ENCODE measurements at places on chromosomes 6 and 20.

GRCh38 chr6:168058691-168059551 lies 20.1 kb downstream of the FRMD1 start:
- DNase-seq, result peak; percentile 25

GRCh38 chr20:187733-188132 lies 1.8 kb downstream of the DEFB128 start:
- no peak for DNase-seq

DNA sequence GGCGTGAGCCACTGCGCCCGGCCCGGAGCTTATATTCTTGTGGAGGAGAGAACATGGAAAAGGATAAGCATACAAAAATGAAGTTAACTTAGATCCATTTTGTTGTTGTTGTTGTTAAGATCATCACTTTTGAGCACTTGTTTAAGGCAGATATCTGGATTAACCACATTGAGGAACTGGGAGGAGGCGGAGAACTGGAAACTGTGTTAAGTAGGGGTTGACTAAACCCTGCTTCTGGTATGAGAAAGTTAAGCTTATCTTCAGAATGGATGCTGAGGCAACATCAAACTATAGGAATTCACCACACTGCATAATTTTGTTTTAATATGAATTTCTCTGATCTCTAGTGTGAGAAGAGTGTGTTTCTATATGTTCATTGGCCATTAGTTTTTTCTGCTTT lies 57.6 kb downstream of the GCNT2 start:
- DNase-seq, result no peak

DNA sequence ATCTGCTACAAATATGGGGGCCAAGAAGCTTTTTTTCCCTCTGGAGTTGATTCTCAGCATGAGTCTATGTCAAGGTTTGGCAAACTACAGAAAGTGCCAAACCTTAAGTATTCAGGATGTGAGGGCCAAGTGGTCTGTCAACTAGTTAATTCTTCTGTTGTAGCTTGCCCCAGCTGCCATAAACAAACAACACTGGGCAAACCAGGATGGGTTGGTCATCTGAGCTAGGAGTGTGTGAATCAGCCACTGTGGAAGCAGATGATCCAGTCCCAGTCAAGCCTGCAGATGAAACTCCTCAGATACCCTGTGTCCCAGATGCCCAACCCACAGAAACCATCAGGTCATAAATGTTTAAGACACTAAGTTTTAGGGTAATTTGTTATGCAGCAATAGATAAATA lies 103.0 kb upstream of the MOCS1 start:
- no peak for DNase-seq

- DNase-seq, result no peak
Measured at GRCh38 chr20:1484438-1485116, 6.6 kb downstream of the SIRPB2 start.

DNA sequence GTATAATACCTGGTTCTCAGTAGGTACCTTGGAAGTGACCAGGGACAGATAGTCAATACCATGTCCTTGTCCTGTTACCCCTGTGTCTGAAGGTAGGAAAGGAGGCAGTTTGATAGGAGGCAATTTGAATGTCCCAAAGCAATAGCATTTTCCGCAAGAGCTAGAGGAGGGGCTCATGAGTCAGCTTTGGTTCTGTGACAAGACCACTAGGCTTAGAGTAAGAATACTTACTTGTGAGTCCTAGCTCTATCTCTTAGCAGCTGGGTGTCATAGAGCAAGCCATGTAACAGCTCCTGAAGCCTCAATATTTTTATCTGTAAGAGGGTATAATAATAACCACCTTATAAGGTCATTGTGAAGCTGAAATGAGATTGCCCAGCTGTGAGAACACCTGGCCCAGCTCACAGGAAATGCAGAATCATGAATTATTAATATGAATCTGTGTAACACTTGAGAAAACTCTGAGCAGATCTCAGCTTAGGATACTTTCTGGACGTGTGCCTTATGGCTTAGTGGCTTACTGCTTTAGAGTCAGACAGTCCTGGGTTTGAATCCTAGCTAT lies 58.6 kb downstream of the DAAM2 start:
- DNase-seq, result no peak

DNA sequence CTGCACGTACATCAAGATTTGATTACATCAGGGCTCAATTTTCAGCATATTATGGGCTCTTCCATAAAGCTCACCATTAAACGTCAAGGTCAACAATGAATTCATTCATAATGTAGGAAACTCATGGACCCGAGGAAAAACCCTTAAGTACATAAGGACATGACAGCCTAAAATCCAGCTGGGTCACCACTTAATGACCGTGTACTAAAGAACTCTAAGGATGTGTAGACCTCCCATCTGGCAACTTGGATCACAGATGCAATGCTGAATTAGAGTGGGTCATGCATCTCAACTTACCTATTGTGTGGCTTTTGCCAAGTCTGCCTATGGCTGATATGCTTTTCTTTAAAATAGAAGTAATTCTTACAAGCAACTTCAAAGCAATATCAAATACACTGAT lies 26.7 kb upstream of the DEFB112 start:
- DNase-seq, result no peak

- no peak for DNase-seq
Measured at GRCh38 chr6:16944596-16944995, 157.3 kb upstream of the STMND1 start.

DNA sequence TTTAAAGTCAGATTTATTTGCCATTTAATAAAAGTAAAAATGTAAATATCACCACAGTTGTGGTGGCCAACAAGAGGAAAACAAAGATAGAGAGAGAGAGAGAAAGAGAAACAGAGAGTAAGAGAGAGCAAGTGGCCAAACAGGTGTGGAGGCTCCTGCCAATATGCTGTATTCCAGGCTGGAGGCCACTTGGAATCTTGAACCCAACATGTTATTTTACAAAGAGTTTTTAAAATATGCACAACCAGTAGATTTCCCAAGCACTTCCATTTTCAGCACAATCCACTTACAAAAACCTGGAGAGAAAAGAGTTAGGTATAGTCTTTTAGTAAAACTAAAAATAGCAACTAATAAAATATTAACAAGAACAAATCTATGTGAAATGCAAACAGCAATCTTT lies 1323.1 kb upstream of the CITED2 start:
- DNase-seq, result no peak

DNA sequence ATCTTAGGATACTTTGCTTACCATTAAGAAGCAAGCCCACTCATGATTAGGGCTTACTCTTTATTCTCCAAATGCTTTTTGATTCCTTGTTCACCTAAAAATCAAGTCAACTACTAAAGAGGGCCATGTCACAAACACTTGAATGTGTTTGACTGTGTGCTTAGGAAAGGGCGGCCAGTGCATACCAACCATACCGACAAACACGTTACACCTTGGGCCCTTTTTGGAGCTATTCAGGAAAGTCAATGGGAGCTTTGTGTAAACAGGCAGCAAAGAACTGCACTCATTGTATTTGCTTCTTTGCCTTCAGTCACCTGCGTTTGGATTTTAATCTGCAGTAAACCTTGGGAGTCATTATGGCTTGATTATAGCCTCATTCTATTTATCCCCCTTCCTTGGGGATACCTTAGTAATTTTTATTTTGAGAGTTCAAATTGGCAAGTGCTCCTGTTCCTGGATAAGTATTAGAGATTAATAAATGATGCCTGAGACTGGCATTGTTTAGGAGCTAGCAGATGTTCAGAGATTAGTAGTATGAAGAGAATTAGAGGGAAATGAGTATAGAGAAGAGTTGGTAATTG lies 102.6 kb upstream of the HDGFL1 start:
- no peak for DNase-seq

DNA sequence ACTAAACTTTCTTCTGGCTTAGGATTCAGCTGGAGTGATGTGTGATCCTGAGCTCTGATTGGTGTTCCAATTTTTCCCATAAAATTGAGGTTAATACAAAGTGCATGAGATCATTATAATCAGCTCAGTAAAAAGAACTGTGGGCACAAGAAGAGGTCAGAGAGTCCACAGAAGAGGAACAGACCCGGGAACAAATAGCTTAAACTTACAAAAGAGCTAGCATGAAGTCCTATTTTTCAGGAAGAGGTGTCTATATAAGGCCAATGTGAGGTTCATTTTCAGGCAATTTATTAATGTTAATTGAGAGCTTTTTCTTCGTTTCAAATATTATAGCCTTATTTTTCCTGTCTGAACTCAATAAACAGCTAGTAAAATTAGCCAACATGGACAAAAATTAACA lies 26.9 kb upstream of the STX11 start:
- DNase-seq, result no peak

DNA sequence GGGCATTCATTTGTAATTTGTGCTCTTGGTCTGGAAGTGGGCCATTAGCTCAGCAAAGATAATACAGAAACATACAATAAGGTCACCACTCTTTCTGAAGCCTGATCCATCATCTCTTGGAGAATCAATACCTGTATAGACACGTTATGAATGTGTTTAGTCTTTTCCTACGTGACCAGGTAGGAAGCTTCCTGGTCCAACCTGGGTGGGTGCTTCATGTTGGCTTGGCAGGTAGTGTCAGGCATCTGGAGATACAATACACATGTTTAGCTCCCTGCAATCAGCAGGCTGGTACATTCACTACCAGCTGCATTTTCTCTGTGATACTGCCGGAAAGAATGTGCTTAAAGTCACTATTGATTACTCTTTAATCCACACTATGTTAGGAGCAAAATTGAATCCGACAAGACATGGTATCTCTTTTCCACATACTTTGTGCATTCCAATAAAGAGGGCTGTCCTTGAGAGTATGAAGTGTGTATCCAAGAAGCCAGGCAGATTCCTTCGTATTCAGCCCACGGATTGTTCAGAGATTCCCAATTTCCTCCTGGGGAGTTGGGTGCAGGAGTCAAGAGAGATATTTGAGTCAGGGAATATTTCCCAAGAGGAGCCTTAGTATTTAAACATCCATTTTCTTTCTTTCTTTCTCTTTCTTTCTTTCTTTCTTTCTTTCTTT lies 49.9 kb upstream of the RANBP9 start:
- no peak for DNase-seq

GRCh38 chr20:1824834-1825233 lies 70.4 kb upstream of the SIRPA start:
- no peak for DNase-seq

- DNase-seq, result no peak
Measured at GRCh38 chr6:11437824-11438459, 99.6 kb upstream of the TMEM170B start.

GRCh38 chr6:155022721-155023120 lies 27.6 kb downstream of the TIAM2 start:
- no peak for DNase-seq

DNA sequence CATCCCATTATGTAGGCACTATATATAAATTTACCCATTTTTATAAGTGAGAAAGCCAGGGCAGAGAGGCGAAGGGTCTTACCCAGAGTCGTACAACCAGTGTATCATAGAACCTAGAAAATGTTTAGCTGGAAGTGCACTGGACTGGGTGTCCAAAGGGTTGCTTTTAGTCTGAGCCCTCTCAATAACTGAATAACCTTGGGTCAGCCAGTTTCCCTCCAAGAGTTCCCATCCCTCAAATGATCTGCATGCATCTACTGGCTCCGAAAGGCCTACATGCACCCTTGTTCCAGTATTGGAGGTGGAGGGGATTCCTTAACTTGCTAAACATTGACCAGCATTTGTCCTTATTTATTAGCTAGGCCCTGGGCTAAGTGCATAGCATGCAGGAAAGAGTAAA lies 3.8 kb downstream of the SNPH start:
- DNase-seq, result no peak

DNA sequence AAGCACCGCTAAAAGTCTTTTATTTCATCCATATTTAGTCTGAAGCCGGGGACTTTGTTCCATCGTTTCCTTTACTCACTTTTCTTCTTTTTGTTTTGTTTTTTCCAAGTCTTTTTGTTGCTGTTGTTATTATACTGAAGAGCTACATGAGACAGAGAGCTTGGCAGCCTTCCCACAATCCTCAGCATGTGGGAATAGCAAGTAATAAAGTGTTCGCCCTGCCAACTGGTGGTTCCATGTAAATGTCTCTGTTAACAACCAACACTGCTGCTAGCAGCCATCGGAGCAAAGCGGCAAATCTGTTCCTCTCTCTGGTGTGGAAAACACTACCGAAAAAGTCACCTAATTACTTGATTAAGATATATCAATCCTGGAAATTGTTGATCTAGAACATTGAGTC lies 437.8 kb upstream of the ID4 start:
- no peak for DNase-seq

DNA sequence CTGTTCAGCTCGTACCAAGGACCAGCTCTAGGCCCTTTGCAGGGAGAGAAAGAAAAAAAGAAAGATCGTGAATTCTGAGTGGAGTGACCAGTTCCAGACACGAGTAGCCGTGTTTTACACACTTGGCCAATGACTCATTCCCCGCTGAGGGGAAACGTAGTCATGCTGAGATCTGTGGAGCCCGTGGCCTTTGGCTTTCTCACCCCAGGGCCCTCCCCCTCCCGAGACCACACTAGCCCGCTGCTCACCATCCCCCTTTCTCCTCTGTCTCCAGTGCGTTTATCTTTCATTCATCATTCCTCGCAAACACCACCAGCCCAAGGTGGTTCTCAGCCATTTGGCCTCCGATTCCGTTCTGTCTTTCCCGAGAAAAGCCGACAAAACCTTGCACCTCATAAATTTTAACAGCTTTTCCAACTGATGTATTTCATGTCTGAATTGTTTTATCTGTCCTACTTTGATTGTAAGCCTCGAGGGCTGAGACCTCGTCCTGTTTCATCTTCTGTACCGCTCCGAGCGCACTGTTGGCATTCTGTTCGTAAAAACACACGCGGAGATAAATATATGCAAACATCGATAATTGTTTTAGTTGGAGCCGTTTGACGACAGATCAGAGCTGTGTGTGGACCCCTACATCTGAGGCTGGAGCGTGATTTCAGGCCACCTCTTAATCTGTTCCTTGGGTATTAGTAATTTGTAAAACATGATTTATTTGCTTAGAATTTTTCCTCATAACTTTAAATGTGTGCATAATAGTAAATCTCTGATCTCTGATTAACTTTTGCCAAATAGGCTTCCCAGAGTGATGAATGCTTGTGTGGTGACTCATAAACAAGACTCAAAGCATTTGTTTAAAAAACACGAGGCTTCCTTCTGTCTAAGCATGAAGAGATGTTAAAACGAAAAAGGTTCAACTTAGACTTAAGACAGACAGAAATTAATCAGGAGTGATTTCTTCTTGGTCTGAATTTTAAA lies 336.6 kb downstream of the CDH4 start:
- peak; percentile 3 for DNase-seq

DNA sequence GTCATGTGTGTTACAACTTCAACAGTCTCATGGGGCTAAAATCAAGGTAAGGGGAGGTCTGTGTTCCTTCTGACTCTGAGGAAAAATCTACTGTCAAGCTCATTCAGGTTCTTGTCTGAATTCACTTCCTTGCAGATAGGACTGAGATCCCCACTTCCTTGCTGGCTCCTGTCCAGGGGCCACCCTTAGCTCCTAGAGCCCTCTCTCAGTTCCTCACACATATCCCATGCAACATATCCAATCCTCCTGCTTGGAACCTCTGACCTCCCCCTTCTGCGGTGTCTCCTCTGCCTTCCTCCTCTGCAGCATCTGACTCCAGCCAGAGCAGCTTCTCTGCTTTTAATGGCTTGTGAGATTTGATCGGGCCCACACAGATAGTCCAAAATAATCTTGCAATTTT lies 27.1 kb upstream of the MICB start:
- DNase-seq, result no peak

DNA sequence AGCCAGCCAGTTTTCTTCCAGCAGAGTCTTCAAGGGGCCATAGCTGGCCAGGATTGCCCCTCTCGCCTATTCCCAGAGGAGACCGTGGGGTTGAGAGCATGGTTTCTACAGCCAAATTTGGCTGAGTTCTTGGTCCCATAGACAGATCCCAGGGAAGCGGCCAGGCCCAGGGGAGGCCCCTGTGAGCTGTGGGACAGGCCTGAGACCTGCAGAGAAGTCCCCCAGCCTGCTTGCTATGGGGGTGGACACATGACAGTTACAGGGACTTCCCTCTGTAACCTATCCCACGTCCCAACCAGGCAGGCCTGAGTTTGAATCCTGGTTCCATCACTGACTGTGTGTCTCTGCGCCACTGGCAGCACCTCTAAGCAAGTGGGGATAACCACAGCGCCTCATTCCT lies 2.6 kb downstream of the TCF15 start:
- no peak for DNase-seq

Data from mucosa of descending colon (tissue), 3 donors.